ENCODE measurements at places on chromosomes 7 and 10.

DNA sequence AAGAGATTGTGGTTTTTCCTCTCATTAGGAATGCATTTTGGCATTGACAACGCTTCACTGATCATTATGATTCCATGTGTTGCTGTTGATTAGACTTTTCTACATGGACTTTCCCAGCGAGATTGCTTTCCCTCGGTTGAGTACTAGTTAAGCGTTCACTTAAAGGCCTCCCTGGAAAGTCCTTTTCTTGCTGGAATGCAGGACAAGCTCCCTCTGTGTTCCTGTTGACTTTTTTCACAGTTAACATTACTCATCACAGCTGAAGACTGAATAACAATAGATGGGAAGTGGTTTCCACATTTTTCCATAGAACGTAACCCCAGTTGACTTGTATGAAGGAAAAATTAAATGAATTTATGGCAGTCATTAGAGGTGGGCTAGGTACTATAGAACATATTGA lies 2.6 kb upstream of the CAV1 start:
- DNase-seq, result no peak

- no peak for DNase-seq
Observed at GRCh38 chr10:47283101-47283630, 16.8 kb upstream of the GDF10 start.

- no peak for DNase-seq
Observed at GRCh38 chr7:109391240-109391639, 821.6 kb downstream of the DNAJB9 start.

DNA sequence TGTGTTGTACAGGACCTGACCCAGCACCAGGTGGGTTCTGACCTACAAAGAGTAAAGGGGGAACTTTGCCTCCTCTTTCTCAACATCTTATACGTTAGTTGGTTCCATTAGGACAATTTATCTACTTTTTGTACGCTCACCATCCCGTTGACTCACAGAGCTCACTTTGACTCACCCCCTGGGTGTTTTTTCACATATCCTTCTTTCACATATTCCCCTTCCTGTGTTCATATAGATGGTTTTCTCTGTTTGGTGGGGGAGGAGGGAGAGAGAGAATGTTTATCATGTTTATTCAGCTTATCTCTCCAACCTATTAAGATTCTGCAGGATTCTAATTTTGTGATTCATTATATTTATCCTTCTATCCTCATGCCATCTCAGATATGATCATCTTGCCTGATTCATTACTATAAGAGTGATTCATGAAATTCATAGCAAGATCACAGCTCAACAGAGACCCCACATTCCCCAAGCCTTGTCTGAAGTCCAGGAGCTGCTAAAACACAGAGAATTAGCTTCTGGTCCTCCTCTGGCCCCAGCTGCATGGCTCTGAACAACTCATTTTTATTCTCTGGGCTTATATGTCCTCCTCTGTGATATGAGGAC lies 37.2 kb downstream of the PRSS2 start:
- no peak for DNase-seq

DNA sequence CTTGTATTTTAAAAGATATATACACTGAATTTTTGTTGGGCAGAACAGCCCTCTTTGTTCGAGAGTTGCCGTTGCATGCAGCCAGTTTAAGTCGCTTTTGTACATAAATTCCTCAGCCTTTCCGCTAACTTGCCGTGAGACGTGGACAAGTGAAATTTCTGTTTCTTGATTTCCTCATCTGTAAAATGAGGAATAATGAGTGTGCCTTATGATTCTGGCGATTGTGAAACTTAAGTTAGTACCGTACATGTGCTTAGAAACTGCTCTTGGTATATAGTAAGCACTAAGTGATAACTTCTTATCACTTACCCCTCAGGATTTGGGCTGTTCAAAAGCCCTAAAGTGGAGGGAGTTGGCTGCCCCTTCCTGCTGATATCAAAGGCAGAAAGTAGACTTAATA lies 1.4 kb downstream of the CCNJ start:
- DNase-seq, result no peak

- no peak for DNase-seq
Observed at GRCh38 chr10:125692601-125693523, 9.9 kb upstream of the TEX36 start.

DNA sequence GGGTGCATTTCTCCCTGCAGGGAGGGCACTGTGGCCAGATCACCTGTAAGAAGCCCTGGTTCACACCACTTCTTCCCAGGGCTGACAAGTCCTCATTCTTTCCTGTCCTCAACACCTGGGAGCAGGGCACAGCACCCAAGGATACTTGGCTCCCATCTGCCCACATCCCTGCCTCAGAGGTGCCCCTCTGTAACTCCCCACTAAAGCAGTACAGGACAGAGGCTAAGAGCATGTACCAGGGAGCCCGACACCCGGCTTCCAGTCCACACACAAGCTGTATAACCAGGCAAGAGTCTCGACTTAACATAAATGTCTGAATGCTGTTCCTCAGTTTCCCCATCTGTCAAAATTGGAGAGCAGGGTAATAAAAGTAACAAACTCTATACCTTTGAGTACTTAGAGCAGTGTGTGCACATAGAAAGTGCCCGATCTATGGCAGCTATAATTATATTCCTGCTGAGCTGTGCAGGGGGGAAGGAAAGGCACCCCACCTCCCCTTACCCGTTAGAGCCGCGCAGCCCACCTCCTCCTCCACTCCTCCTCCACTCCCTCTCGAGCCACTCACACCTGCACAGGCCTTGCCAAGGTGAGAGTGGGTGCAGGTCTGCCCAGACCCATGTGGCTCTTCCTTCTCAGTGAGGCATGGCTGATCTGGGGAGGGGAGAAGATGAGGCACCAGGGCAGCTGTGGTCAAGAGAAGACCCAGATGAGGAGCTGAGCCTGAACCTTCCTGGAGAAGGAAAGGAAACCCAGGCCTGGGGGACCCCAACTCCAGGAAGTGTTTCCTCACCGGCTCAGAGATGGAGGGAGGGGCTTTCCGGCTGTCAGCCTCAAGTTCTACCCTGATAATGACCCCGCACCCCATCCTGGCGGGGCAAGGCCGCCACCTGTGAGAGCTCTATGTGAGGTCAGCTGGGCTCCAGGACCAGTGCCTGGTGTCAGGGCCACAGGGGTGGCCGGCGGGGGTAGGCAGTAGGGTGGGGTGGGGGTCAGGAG lies 22.6 kb downstream of the PODXL start:
- no peak for DNase-seq

GRCh38 chr10:95531994-95532399 lies 29.2 kb downstream of the SORBS1 start:
- no peak for DNase-seq

- no peak for DNase-seq
Observed at GRCh38 chr7:132557489-132558044, 18.7 kb downstream of the PLXNA4 start.

- peak; percentile 73 for DNase-seq
Observed at GRCh38 chr10:77949167-77949566, 22.6 kb upstream of the DLG5 start.

DNA sequence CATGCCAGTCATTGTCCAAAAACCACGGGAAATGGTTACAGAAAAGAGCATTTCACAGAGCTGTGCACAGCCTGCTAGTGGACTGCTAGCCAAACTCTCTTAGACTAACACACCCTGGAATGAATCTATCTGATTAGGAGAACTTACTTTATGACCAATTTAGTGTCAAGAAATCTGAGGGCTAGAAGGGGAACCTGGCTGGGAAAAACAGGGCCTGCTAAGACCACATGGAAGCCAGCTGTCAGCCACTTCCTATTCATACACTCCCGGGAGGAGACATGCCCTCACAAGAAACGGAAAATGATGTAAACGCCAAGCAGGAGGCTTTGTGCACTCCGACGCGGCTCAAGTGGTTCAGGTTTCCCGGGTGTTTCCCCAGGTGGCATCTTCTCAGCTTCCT lies 54.8 kb downstream of the MPP7 start:
- no peak for DNase-seq

DNA sequence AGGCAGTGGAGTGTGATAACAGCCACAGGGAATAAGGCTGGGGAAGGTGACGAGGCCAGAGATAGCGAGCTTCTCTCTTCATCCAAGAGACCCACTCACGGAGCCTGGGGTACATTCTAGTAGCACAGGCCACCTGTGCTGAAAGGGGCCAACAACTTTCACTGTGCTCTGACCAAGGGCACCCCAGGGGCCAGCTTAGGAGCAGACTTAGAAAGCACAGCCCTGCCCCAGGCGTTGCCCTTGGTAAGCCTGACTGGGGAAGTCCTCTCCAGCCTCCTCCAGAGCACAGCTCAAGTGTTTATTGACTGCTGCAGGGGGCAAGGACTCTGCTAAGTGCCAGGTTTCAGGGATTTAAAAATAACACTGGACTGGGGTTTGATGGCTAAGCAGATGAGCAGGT lies 44.7 kb downstream of the EBF3 start:
- no peak for DNase-seq

GRCh38 chr10:108204528-108205305 lies 1040.2 kb upstream of the SORCS1 start:
- DNase-seq, result peak; percentile 16

DNA sequence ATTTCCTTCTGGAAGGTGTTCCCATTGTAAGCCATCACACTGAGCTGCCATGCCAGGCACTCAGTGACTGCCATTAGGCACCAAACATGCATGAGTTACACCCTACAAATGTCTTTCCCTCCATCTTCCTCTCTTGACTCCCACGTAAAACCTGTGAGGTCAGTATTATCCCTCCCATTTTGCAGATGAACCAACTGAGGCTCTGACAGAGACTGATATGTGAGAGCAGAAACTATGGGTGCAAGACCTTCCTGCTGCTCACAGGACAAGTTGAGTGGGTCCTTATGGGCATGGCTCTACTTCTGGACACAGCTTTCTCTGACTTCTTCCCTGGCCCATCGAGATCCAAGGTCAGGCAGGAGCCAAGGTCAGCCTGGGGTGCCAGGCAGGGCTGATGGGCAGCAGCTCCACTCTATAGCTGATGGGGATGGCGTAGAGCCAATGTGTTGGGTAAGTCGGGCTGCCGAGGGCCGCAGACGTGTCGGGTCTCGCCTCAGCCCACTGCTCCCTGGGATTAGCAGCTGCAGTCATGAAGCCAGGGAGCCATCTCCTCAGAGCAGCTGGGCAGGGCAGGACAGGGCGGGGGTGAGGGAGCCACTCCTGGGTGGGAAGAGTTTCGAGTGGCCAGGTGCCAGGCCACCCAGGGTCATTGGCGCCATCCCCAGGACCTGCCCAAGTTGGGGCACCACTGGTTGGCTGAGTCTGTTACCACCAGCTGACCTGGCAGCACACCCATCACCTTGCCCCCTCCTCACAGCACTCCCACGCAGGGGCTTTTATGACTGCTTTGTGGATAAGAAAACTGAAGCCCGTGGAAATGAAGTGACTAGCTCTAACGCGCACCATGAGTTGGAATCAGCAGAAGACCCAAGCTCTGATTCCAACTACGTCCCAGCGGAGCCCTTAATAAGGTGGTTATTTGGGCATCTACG lies 117.8 kb upstream of the ZMIZ1 start:
- DNase-seq, result no peak

GRCh38 chr10:87060280-87060928 lies 34.2 kb downstream of the GLUD1 start:
- no peak for DNase-seq

DNA sequence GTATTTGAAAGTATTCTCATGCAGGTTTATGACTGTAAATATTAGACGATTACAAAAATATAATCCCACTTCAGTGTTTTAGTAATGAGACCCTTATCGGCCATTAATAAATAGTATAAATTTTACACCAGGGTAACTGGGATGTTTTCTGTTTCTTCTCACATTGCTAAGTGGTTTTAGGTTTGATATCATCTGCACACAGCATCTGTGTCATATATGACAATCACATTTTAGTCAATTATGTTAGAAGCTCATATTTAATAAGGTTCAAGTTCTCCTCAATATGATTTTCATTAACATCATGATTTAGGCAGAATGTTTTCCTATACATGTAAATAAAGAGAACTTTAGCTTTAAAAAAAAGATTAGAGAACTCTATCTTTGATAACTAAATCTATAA lies 66.8 kb downstream of the ATAD1 start:
- no peak for DNase-seq

GRCh38 chr10:68732651-68733050 lies 11.6 kb downstream of the CCAR1 start:
- no peak for DNase-seq

GRCh38 chr10:83603708-83604107 lies 535.6 kb upstream of the GHITM start:
- no peak for DNase-seq

GRCh38 chr10:63738410-63738809 lies 217.2 kb downstream of the REEP3 start:
- DNase-seq, result no peak

GRCh38 chr10:44564790-44565189 lies 179.9 kb upstream of the CXCL12 start:
- DNase-seq, result no peak

GRCh38 chr10:5933909-5934546 lies 43.3 kb downstream of the IL15RA start:
- no peak for DNase-seq

All from iPS DF 6.9 (cell line).